ENCODE measurements at places on chromosomes 3 and 15.

- no peak for DNase-seq
Observed at GRCh38 chr3:176561826-176562225, 635.5 kb downstream of the TBL1XR1 start.

DNA sequence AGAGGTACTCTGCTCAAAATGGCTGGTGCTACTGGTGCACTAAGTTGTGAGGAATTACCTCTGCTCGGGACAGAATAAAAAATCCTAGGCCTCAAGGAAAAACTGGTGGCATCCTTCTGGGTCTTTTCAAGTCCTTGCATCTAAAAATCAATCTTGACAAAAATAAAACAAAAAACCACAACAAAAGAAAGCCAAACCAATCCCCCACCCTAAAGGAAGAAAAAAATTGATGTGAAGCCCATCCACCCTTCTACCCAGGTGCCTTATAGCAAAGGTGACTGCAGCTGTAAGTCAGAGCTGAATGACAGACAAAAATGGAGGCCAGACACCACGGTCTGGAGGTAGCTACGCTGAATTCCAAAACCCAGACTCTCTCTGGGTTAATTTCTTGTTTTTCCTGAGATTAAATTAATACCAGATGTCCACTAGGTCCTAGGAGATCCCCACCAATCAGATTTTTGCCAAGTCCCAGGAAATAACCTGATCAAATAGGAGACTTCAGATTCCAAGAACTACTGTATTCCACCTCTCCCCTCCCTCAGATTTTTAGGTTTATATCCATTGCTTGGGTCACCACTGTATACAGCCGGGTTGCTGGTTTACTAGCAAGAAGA, 33.5 kb downstream of the ABCC5 start:
- DNase-seq, result no peak

DNA sequence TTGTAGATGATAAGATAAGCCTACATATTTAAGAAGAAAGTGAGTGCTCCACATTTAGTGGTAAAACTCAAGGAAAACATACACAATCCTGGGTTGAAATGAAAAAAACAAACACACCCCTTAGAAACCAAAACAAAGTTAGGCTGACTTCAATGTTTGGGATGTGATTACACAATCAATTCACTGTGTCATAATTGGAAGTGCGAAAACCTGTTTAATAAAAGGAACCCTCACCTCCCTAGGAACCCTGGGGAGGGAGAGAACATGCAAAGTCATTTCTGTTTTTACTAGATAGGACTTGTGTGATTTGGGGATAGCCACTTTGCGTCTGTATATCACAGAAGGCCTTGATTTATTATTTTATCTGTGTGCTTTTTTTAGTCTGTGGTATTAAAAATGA, 275.0 kb downstream of the NFKBIZ start:
- no peak for DNase-seq

GRCh38 chr3:99516936-99517335, 121.5 kb upstream of the COL8A1 start:
- no peak for DNase-seq

DNA sequence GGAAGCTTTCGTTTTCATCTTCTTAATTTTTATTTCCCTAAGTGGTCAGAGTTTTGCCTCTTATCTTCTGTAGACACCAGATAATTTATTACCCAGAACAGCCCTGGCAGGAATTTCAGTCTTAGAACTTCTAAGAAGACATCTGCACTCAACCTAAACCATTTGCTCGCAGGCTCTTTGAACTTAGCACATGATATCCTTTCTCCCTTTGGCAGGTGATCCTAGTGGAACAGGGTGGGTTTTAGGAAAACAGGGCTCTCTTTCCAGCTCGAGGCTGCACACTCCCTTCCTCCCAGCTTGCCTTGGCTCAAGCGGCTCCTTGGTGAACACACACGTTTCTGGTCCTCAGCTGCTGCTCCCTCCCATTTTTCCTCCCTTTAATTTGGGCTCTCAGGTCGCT, 116.5 kb downstream of the THSD4 start:
- no peak for DNase-seq
